ENCODE measurements at places on chromosomes 4 and X. TPM values are rescaled to one million over a fixed set of nuclear protein-coding genes. Genes with fewer than 3 reads are reported as not detected.

DNA sequence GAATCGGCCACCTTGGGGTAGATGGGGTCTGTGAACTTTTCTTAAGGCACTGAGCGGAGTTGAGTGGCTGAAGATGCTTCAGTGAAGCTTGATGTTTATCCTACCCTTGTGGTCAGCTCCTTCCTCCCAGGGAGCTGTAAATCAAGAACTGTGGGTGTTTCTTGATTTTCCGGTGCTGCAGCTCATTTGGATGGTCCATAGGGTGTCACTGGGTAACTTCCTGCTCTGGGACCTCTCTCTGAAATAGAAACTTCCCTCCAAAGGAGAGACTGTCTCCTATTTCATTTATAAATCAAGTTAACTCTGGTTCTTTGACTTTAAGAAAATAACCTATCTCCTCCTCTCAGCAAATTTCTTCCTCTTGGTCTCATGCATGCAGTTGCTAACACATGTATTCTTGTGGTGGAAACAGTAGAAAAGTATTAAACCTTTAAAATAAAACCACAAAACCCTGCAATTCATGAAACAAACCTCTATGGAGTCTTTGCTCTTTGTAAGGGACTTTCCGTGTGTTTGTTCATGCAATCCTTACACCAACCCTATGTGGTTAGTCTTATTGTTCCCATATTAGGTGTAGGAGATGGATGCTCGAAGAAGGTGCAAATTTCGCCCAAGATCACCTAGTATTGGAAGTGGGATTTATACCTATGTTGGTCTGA is 110.3 kb downstream of the SHROOM3 start:
- no peak for DNase-seq

DNA sequence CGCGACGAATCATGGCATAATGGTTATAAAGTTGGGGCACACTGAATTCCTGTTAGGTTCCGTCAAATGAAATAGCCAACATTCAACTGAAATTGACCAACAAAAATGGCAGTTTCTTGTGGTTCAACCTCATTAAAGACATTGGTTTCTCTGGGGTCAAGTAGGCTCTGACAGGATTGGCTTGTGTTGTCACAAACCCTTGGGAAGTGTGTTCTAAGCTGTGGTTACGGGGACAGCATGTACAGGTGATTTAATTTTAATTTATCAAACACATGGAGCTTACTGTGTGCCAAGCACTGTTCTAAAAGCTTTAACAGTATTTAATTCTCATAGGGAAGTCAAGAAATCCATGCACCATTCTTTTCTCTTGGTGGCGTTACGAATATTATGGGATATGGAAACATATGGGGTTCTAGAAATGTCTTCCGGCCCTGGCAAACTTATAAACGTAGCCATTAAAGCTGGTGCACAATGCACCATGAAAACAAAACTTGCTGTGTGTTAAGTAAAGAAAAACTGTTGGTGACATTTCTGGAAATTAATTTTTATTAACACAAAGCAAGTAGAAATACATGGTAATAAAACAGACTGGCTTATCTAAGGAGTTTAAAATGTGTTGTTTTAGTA is 891 bp downstream of the XK start:
- DNase-seq = no peak

GRCh38 chr4:27016551-27016950 is 155.9 kb downstream of the STIM2 start:
- no peak for DNase-seq

- DNase-seq = no peak
These were observed 78.1 kb upstream of the PAGE3 start for GRCh38 chrX:55342533-55343501.

DNA sequence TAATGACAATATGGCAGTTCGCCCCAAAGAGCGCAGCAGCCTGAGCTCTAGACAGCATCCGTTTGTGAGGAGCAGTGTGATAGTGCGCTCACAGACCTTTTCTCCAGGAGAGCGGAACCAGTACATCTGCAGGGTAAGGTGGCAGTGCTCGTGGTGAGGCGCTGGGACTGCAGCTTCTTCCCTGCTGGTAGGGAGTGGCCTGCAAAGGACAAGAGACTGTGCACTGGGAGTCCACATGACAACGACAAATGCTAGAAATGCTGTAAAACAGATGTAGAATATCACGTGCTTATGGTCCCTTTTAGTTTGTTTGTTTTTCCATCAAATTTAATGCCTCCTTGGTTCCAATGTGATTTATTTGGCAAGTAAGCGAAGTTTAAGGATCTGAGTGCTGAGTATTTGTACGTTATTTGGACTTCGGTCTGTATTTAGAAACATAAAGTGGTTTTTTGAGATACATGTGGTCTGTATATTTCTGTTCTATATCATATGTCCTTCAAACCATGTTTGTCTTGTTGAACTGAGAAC is 35.8 kb downstream of the CLDN22 start:
- DNase-seq = no peak

- no peak for DNase-seq
These were observed 183.1 kb upstream of the FAT1 start for GRCh38 chr4:186906722-186907121.

- peak; percentile 84 for DNase-seq
These were observed 12.9 kb downstream of the PPP2R3B start for GRCh38 chrX:373641-374471.

DNA sequence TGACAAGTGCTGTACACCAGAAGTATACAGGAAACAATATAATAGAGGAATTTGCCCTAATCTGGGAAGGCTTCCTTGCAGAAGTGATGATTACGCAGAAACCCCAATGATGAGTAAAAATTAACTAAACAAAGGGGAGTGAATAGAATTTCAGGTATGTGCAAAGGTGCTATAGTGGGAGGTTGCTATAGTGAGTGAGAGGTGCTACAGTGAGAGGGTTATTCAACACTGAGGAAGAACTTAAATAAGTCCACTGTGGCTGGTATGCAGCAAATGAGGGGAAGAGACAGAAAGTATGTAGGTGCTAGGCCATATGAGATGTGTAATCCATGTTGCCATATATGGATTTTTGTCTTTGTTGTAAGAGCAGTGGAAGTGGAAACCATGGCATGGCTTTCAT is 69.5 kb downstream of the TRIM2 start:
- no peak for DNase-seq

DNA sequence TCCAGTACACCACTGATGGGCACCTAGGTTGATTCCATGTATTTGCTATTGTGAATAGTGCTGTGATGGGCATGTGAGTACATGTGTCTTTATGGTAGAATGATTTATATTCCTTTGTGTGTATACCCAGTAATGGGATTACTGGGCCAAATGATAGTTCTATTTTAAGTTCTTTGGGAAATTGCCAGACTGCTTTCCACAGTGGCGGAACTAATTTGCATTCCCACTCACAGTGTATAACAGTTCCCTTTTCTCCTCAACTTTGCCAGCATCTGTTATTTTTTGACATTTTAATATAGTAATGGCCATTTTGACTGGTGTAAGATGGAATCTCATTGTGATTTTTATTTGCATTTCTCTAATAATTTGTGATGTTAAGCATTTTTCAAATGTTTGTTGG is 25.9 kb downstream of the CC2D2A start:
- DNase-seq = no peak

DNA sequence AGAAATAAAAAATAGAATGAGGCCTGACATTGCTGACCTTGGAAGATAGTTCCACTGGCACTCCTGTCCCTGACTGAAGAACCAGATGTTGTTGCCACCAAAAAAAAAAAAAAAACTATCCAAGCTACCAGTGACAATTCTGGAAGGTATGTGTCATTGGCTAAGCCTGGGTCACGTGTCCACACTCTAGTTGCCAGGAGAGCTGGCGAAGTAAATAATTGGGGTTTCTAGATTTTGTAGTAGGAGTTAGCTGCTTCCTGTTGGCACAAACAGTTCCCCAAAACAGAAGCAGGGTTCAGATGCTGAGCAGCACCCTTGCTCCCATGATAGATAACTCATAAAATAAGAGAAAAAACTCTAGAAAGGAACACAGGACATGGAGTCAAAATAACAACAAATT is 20.5 kb downstream of the MND1 start:
- no peak for DNase-seq

GRCh38 chr4:74267998-74268606 is 40.2 kb upstream of the EPGN start:
- no peak for DNase-seq

DNA sequence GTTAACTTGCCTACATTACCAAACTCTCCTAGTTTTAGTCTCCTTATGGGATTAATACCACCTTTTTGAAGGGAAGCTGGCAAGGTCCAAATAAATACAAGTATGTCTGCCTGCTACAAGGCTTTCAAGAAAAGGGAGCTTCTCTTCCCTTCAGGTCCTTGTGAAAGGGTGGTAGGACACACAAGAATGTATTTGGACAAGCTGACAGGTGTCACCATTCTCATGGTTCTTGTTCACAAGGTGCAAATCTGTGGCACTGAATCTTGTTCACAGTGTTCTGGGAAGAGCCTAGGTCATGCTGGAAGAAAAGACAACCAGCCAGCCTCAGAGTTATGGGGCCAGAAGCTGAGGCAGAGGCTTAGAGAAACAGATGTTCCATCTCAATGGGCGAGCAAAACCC is 41.9 kb downstream of the GPC3 start:
- no peak for DNase-seq

- no peak for DNase-seq
These were observed 638 bp upstream of the CCKAR start for GRCh38 chr4:26490960-26491284.

DNA sequence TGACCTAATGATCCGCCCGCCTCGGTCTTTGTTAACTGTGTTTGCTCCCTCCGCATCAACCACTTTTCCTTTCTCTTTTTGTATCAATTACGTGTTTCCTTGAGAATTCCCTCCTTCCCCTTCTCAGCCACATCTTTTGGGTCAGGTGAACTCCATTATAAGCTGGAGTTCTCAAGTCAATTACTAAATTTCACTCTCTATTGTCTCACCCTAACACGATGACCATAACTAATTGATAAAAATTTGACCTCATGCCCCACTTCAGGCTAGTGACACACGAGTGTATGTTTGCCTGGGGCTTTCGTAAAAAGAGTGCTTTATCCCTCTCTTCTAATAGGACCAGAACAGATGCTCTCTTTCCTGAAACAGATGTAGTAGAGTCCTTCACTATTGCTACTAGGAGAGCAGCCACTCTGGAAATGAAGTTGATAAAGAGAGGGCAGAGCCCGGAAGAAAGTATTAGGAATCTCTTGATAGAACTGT is 403.6 kb upstream of the ANXA10 start:
- no peak for DNase-seq

- DNase-seq = no peak
These were observed 93.4 kb upstream of the MCF2 start for GRCh38 chrX:139801397-139801813.

DNA sequence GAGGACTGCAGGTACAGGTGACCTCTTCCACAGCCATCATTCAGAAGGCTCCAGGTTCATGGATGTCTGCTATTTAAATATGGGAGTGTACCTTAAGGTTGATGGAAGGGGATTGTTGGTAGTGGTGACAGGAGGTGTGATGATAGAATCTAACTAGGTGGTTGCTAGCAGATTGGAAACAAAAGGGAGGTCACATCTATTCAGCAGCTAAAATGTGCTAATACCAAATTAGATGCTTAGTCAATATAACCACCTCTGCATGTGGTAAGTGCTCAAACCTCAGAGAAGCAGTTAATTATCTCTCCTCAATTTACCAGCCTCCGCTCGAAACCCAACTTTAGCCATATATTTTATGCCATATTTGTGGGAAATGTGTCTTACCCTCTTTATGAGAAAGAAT is 98.7 kb upstream of the CCSER1 start:
- no peak for DNase-seq

DNA sequence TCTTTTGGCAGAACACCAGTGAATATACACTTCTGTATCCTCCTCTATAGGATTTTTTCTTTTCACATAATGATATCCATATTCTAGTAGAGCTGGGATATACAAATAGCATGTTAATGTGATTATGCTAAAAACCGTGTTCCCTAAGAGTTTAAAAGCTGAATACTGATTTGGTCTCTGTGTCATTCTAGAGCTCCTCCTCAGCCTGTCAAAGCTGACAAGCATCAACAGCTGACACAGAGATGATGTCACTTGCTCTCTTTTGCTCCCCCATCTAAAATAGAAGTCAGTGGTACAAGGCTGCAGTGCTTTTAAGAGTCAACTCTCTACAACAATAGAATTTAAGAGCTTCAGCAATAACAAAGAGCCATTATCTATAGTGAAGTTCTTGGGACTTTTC is 17.1 kb upstream of the HERC3 start:
- no peak for DNase-seq

DNA sequence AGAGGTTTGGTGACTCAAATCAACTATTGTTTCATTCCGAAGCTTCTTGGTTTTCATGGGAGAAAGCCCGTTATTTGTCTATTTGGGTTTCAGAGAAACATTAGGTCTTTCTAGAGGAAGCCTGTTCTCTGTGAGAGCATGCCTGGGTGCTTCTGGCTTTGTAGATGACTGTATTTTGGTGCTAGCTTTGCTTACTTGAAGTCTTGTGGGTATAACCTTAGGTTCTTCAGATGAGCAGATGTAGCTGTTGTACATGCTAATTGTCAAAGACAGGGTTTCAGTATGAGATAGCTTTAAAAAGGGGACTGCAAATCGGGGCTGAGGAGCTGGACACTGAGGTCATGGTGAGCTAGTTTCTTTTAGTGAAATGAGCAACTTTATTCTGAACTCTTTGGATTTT is 7.9 kb upstream of the STOX2 start:
- no peak for DNase-seq

- no peak for DNase-seq
These were observed 330.6 kb downstream of the GALNTL6 start for GRCh38 chr4:172143605-172144314.

GRCh38 chr4:3026540-3026939 is 47.8 kb downstream of the HTT-AS start:
- DNase-seq = no peak

- DNase-seq = no peak
These were observed 243.8 kb upstream of the JADE1 start for GRCh38 chr4:128565565-128566186.

GRCh38 chr4:13344216-13344615 is 139.9 kb downstream of the RAB28 start:
- no peak for DNase-seq

GRCh38 chrX:149453906-149454822 is 50.9 kb downstream of the IDS start:
- no peak for DNase-seq

The SPANXD gene
- not detected for total RNA-seq

The GRPR gene
- 4.7 TPM for total RNA-seq

The XG gene
- 0.76 TPM for total RNA-seq

The FANCB gene
- total RNA-seq = 2.9 TPM

The RTL3 gene
- not detected for total RNA-seq

The AFM gene
- total RNA-seq = not detected

All from osteocyte (in vitro differentiated cells).